ENCODE measurements at places on chromosomes 12 and 14. TPM values are rescaled to one million over a fixed set of nuclear protein-coding genes. Genes with fewer than 3 reads are reported as not detected.

ACTN1 gene
- polyA plus RNA-seq = 73.0 TPM

SOAT2 gene
- 1.6 TPM for polyA plus RNA-seq

HCFC2 gene
- 22.3 TPM for polyA plus RNA-seq

ZC3H10 gene
- 5.8 TPM for polyA plus RNA-seq

GRCh38 chr14:80628547-80628946 lies 313.0 kb downstream of the CEP128 start:
- DNase-seq = no peak

DNA sequence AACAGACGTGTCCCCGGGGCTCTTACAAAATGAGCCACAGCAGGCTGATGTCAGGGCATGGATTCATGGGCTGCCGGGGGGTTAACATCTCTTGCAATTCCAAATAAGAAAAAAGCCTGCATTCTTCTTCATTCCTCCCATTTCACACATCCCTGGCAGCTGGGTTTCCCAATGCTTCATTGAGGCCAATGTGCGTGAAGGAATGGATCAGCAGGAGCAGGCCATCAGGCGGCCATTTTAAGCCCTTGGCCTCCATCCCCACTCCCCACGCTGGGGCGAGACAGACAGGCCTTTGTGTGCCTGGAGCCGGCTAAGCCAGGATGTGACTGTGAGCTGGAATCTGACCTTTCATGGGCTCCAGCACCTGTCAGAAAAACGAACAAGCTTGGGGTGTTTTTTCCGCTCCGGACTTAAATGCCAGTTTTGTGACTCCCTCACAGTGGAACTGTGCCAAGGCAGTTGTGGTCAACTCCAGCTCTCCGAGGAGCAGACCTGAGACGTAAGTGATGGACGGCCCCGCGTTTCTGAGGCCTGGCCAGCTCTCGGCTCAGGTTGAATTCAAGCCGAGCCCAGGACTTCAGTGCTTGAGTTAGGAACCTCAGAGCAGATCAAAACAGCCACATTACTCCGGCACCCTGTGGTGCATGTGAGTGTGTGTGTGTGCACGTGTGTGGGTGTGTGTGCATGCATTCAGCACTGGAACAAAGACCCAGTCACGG lies 133.1 kb downstream of the TMEM30B start:
- no peak for DNase-seq

- no peak for DNase-seq
Measured at GRCh38 chr12:131882804-131883520, 11.5 kb upstream of the ULK1 start.

- no peak for DNase-seq
Measured at GRCh38 chr14:101564819-101565698, 3.8 kb downstream of the DIO3 start.

GRCh38 chr14:63777024-63777423 lies 49.2 kb upstream of the SGPP1 start:
- DNase-seq = peak; percentile 6

GRCh38 chr14:103122585-103122946 lies 695 bp upstream of the TNFAIP2 start:
- no peak for DNase-seq

DNA sequence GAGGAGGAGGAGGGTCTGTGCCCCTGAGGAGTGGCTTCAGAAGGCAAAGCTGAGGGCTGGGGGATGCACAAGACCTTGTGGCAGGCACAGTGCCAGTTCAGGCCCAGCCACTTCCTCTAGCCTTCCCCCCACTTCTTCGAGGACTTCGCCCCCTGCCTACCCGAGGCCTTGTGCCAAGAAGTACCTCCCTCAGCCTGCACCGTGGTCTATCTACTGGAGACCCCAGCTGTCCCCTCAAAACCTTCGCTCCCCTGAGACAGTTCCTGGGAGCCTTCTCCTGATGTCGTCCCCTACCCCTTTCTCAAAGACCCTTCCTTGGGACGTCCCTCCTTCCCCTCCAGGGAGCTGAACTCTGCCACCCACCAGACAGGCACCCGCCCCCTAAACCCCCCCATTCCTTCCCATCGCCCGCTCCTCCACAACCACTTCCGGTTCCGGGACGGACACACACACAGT lies 604 bp downstream of the ZNF384 start:
- DNase-seq = peak; percentile 20

All from left kidney (tissue), 8 donors.